Hematopoietic multipotent progenitor cell treated with erythropoietin and hydrocortisone succinate and interleukin-3 and kit ligand, for 6 days (in vitro differentiated cells): ENCODE measurements at places on chromosomes 7 and 10.

DNA sequence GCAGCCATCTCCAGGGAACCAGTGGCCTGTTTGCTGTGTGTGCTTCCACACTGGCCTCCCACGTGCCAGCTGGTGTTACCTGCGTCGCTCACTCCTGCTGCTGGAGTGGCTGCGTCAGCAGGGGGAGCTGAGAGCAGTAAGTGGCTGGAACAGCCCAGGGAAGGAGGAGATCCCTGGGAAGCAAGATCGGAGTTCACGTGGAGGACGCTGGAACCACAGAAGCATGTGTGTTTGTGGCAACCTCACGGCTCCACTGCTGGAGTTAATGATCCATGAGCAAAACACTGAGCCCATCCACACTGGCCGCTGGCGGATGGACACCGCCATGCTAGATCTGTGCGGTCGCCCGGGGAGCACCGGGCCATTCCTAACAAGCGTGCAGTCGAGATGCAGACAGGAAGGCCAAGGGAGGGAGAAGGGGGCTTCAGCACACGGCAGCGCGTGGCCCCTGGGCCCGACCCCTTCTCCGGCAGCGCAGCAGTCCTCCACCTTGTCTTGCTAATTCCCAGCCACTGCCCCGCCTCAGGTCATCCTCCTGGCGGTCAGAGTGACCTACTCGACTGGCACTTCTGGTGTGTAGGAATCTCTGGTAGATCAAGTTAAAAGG, 68.5 kb upstream of the EEPD1 start:
- no peak for DNase-seq

- no peak for DNase-seq
Measured at GRCh38 chr10:7192061-7192460, 218.8 kb downstream of the SFMBT2 start.

DNA sequence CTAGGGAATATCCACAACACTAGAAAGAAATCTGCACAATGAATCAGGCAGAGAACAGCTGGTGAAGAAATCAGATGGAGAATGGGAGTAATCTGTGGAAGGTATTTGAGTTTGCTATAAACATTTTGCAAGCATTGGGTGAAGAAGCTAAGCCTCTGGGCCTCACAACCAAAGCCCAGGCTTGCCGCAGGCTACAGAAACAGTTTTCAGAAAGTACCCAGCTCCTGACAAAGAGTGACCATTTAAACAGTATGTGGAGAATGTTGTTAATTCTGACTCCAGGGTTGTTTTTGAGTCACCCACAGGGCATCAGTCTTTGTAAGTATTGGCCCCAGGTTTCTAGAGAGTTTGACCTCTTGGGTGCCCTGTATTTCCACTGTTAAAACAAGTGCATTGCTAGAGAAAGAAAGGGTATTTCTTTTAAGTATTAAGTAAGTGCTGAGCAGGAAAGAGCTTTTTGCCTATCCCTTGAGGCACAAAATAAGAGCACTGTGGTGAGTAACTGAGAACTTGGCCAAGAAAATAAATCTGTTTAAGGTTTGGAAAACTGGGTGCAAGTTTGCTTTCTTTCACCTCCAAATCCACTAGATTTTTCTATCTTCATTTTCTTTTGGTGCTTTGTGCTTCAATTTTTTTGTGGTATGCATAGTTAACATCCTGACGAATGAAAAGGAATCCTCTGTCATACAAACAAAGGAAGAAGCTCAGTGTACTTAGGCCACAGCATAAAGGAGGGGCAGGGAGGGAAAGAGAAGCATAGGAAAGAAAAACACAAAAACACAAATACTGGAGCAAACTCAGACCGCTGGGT, 691.8 kb downstream of the SUGCT start:
- no peak for DNase-seq

GRCh38 chr10:774223-774622, 84.8 kb upstream of the DIP2C start:
- DNase-seq: no peak

DNA sequence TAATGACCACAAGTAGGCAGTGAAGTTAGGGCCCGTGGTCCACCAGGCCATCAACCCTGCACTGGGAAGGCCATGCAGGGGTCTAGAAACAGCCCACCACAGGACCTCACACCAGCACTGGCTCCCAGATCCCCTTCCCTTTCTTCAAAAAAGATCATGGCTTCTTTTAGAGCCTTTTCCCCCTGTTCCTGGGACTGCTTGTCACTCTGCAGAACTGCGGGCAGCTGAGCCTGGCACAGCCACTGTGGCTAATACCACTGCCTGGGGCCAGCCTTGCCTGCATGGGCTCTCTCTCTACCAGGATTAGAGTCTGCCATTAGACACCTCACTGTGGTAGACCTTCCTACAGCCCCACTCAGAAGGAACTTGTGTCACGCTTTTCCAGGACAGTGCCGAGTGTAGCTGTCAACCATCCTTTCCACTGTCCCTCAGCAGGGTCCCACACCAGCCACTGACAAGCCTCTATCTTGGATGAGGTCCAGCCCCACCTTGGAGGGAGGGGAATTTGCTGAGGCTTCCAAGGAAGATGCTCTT, 19.0 kb upstream of the C10orf90 start:
- DNase-seq: no peak

GRCh38 chr10:28631896-28632583, 45.3 kb upstream of the BAMBI start:
- DNase-seq: no peak

GRCh38 chr7:3154881-3155494, 111.3 kb upstream of the CARD11 start:
- DNase-seq: peak; percentile 81

DNA sequence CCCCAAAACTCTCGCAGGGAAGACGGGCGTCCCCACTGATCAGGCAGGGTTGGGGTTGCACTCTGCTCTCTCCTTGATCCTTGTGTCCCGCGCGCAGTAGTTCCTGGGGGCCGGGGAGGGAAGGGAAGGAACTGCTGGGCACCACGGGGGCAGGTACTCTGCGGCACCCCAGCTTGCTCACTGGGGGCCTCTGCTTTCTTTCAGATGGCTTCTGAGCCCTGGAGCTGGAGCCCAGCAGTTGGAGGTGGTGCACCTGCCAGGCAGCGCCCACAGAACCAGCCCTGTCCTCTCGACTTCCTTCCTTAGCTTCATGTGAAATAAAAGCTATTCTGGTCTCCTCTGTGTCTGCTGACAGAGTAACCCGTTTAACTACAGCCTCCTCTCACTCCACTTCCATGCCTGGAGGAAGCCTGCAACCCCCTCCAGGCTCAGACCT, 12.2 kb downstream of the PLAC9 start:
- peak; percentile 14 for DNase-seq

DNA sequence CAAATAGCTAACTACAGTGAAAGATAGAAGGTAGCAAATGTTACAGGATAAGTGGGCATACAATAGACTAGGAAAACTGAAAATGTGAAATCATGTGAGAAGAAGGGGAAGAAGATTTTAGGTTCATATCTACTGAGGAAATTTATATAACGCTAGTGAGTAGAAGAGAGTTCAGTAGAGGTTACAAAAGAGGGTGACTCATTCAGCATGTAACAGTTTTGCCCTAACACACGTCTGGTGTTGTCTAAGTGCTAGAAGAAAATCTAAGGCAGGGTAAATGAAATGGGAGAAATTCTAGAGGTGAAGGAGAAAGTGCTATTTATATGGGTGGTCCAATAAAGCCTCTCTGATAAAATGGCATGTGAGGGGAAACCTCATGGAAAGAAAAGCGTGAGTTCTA, 731.4 kb upstream of the POT1 start:
- peak; percentile 32 for DNase-seq

DNA sequence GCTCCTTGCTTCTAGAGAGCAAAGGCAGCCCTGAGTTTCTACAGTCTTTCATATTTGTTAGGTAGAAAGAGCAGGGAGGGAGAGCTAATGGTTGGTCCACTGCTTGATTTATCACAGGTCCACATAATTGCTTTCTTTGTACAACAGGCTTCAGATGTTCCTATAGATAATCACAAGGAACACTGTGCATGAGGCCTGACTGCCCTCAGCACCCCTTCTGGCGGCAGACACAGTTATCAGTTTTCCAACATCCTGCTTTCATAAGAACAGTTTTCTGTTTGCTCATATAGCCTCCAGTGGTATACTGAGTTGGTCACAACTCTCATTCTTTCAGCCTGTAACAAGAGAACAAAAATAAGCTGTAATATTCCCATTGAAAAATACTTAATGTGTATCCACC, 69.7 kb downstream of the AKR1C4 start:
- DNase-seq: peak; percentile 57

DNA sequence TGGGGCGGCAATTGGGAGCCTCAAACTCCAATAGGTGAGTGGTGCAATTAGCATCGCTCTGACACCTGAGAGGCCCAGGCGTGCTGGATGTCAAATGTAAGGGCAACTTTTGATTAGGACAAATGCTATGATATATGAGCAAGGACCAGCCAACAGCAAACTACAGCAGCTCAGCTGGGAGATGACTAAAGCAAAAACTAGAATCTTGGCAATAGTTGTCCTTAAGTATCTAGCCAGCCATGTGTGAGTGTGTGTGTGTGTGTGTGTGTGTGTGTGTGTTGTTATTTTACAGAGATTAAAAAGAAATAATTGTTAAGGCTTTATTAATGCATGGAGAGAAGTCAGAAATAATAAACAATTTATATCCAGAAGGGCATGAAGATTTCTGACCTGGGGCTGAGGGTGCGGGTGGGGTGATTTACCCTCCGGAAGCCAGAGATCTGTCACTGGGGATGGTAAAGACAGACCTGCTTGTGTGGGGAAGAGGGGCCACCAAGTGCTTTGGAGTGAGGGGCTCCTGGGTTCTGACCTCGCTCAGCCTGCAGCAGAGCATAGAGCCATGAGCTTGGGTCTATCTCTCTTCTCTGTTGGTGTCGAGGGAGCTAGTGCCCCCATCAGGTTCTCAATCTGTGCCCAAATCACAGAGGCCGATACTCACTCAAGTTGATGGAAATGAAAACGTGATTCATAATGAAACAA, 77.3 kb downstream of the EMX2 start:
- no peak for DNase-seq
